ENCODE measurements at places on chromosomes 16 and 17.

- DNase-seq, result no peak
Observed at GRCh38 chr17:8225813-8226535, 15.6 kb upstream of the AURKB start.

DNA sequence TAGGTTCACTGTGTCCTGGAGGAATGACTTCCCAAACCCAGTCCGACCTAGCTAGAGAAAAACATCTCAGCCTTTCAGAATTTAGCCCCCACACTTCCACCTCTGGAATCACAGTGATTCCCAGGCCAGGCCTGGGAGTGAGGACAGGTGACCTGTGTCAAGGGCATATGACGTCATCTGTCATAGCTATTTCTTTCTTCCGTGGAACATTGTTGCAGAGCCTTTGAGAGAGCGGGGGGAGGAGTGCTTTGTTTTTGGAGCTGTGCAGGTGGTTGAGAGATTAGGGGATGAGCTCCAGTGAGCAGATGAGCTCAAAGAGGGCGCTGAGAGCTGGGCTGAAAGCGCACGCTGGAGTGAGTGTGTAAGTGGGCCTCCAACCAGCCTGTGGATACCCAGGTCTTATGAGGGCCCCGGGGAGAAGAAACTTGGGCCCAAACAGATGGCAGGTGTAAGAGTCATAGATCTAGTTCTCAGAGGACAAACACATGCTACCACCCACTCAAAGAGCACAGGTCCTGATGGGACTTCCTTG lies 344.8 kb downstream of the SNX29 start:
- DNase-seq, result no peak

GRCh38 chr16:89880477-89881367 lies 7.3 kb downstream of the TCF25 start:
- no peak for DNase-seq

DNA sequence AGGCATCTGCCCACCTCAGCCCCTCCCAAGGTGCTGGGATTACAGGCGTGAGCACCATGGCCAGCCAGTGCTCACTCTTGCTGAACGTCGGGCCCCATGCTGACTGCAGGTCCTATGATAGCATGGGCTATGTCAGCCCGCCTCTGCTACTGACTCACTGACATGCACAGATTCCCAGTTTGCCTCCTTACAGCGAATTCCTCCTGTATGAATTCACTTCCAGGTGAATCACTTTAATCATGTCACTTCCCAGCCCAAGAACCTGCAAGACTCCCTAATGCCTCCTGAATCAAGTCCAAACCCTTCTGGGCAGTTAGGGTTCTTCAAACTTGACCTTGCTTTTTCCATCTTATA lies 16.1 kb upstream of the UBTF start:
- DNase-seq, result no peak

DNA sequence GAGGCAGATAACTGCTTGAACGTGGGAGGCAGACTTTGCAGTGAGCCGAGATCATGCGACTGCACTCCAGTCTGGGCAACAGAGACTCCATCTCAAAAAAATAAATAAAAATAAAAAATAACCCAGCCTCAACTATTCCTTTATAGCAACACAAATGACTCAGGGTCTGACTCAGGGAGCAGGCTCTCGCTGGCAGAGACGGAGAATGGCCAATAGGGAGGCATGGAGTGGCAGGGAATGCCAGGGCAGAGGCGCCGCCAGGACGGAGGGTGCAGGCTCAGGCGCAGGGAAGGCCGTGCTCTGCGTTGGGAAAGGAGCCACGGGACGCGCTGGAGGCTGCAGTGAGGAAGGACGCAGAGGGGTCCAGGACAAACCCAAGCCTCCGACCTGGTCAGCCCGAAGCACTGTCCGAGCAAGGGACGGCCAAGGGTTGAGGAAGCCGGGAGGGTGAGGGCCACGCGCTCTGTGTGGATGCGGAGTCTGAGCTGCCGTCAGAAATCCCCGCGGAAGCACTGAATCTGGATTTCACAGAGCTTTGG lies 40.3 kb downstream of the PKD1 start:
- DNase-seq, result no peak

DNA sequence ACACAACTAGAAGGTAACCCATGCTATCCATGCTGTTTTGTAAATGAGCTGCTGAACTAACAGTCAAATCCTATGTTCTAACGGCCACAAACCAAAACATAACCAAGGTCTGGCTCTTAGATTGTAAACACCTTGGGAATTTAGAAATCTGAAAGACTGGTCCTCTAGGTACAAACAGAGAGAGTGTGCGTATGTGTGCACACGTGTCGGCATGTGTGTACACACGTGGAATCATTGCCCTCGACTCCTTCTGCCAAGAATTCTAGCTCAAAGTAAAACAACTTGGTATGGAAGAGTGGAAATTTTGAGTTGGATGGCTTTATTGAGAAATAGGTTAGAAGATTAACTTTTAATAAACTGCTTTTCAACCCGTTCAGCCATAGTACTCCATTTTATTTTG lies 18.1 kb upstream of the GHDC start:
- DNase-seq, result no peak

DNA sequence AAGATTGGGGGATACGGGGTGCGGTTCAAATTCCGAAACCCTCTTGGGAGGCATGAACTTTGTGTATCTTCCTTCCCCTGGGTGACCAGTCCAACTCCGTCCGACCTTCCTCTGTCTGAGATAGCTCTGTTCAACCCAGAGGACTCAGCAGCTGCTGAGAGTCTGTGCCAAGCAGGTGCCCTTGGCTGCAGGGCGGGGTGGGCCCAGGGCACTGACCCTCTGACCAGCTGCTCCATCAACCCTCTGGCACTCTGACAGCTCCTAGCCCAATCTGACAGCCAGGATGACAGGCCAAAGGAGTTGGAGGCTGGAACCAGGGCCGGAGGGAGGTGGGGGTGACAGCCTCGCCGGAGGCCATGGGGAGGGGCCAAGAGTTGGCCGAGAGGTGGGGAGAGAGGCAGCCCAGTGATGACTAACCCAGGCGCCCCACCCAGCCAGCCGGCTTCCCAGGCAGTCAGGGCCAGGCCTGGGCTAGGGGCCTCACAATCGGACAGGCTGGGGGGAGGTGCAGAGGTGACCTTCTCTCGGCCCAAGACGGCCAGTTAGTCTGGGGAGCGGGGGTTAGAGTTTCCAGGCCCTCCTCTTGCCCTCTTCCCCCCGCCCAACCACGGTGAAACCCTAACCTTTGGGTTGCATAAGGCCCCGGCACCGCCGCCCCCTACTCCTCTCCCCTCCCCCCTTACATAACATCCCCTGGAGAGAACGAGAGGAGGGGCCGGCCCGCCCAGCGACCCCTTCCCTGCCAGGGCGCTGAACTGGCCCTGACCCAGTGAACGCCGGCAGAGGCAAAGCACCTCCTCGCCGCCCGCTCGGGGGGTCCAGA lies 5.0 kb upstream of the TLCD2 start:
- no peak for DNase-seq

DNA sequence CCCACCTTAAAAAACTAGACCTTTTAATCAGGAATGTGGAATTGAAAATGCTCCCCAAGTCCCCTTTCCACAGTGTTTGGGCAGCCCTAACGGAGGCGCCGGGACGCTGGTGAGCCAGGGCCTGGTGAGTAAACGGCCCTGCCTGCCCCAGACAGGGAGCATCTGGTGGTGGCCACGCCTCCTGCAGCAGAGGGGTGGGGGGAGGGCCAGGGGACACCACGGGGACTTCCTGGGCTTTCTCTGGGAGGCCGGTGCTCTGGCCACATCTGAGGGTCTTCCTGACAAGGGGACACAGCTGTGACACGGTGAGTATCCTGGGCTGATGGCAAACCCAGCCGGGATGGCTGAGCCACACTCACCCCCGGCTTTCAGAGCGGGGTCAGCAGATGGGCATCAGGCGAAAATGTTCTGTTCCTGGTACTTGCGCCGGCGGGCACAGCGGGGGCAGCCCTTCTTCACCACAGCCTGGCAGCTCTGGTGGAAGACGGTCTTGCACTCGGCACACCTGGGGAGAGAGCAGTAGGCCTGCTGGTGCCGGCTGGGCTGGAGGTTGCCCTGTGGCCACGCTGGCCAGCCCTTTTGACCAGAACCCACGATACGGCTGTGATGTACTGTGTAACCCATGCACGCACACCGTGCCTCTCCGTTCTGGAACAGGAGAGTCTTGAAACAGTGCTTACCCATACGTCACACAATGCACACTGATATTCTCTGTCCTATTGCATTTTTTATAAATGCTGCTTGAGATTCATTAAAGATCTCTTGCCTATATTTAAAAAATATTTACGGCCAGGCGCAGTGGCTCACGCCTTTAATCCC lies 5.0 kb upstream of the ARHGAP27 start:
- DNase-seq, result no peak

DNA sequence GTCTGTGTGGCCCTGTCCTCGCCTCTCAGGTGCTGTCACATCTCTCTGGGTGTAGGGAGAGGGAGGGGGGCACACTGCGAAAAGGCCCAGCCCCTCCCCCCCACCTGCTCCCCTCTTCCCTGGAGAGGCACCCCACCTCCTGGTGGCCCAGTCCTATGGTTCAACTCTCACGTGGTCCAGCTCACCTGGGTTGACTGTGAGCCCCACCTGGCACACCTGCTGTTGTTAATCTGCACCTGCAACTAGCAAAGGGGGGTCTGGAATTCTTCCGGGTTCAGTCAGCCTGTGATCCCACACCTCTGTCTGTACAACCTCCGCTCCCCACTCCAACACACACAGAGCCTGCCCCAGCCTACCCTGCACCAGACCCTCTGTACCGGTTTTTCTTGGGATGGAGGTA lies 2.0 kb upstream of the SYNGR2 start:
- no peak for DNase-seq

DNA sequence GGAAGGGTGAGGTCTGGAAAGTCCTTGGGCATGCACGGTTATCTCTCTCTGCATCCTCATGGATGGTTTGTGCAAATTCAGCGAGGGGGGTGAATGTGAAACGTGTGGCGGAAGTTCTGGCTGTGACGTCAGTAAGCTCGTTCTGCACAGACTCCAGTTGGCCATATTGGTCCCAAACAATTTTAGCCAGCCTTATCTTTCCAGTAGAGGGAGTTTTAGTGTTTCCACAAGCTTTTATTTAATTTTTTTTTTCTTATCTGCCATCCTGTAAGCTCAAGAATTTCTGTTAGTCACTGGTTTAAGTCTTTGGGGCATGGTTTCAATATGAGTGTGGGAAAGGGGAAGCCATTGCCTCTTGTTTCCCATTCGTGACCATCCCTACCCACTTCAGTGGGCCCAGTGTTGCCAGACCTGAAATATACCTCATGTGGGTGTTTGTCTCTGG lies 39.0 kb downstream of the HLF start:
- DNase-seq, result no peak

GRCh38 chr16:6665126-6665525 lies 667.5 kb upstream of the RBFOX1 start:
- no peak for DNase-seq

DNA sequence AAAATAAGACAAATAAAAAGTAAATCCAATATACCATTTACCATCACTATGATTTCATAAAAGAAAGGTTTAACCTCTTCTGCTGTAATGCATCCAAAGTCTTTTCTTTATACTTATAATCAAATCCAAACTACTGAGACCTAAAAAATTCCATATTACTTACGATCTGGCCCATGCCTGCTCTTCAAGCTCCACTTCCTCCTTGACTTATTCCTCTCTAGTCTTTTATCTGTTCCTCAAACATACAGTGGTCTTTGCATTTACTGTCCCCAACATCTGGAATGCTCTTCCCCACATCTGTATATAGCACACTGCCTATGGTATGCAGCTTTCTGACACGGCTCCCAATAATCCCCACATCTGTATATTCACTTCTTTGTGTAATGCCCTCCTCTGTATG lies 33.8 kb downstream of the PCTP start:
- DNase-seq, result no peak

DNA sequence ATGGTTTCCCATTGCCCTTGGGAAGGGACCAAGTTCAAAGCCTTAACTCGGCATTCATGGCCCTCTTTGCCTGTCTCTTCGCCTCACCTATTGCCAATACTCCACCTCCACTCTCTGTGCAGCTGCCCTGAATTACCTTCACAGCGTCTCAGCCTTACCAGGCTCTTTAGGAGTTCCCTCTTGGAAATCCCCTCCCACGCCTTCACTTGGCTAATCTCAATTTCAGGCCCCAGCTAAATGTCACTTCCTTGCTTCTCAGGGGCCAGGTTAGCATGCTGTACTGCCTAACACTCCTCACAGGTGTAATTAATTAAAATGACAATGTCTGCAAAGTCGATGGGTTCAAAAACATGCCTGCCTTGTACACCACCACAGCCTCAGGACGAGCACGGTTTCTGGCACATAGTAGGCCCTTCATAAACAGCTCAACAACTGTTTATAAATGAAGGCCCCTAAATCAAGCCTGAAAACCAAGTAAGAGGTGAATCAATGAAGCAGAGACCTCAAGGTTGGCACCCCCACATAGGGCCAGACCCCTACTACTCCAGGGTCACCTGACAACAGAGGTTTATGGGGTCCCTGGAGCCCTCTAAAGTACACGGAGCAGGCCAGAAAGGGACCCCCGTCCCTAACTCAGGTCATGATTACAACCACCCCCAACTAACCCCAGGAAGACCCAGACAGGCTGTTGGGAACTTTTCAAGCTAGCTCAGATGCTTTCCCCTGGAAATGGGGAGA lies 11.2 kb upstream of the EEF2K start:
- DNase-seq, result no peak

DNA sequence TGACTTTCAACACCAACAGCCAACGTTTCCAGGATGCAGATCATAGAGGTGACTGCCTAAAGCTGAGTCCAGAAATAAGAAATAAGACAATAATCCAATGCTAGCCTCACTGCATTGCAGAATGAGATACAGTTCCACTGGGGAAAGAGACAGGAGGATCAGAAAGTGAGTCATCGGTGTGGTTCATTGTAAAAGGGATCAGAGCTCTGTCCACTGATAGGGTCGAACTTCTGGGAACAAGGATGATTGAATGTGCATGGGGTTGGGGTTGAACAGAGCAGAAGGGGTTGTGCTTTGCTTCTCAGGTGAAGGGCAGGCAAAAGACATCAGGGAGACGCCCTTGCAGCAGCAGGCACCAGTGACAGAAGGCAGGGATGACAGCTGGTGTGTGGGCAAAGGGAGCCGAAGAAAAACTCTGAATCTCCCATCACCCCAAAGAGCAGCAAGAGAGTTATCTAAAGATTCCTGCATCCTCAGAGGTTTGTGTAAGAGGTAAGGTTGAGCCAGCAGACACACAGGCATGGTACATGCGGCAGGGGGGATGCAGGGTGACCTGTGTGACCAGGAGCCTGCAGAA lies 16.4 kb downstream of the CLEC10A start:
- DNase-seq, result no peak

- DNase-seq, result no peak
Observed at GRCh38 chr17:60901242-60901641, 223.6 kb downstream of the BCAS3 start.
